GM04503 (cell line): ENCODE measurements at places on chromosomes 1 and 21.
A peak's percentile ranks its signal among the peaks of the same experiment; 100 is the strongest.

GRCh38 chr1:155920717-155921116, 9.6 kb upstream of the RIT1 start:
- DNase-seq, result no peak

- no peak for DNase-seq
Observed at GRCh38 chr21:42971897-42972275, 2.5 kb upstream of the PKNOX1 start.

GRCh38 chr1:35637401-35637809, 3.9 kb downstream of the PSMB2 start:
- DNase-seq, result no peak

GRCh38 chr1:236292425-236292824, 10.7 kb upstream of the ERO1B start:
- no peak for DNase-seq

DNA sequence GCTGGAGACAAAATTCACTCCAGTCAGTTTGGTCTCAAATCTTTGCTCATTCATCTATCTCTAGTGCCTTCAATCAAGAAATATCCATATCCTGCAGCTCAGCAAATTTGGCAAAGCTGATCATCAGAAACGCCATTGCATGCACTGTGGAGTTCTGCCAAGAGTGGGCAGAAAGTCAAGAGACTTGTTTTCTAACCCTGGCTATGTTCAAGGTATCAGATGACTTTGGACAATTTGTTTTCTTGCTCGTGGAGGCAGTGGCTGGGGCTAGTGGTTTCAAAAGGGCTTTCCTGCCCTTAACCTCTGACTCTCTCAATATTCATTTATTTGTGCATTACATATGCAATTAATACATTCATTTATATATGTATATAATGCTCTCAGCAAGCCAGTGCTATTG, 12.8 kb upstream of the LRRC52 start:
- DNase-seq, result no peak

DNA sequence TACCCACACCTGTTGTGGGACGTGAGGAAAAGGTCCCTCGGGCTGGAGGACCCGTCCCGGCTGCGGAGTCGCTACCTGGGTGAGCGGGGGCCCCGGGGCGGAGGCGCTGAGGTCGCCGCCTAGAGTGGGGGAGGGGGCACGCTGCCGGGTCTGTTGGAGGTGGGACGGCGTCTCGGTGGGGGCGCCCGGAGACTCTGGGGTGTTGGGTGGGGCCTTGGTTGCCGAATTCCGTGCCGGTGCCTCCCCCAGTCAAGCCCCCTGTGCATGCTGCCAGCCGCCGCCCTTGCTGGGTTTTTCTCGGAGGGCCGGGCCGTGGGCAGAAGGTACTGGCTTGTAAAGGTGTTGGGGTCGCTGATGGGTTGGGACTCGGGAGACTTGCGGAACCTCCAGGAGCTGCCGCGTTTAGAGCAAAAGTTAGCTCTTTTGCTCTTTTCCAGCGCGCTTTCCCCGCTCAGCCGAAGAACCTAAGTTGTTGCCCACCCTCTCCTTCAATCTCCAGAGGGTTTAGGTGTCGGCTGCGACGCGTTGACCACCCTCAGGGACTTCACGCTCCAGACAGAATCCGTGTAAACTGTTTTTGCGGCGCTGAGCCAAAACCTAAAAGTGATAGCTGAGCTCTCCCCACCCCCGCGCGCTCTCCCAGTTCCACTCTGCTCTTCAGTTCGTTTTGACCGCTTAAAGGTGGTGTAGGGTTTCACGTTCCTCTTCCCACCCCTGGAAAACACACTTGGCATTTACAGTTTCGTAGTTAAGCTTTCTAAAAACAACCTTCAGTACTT, at the start of gene MPC2:
MPC2 (minus strand) TSS at position 143 of the 779 bp plus-strand sequence. CDS start 1,231 bp downstream, outside the sequence.
- DNase-seq, result peak; percentile 40

DNA sequence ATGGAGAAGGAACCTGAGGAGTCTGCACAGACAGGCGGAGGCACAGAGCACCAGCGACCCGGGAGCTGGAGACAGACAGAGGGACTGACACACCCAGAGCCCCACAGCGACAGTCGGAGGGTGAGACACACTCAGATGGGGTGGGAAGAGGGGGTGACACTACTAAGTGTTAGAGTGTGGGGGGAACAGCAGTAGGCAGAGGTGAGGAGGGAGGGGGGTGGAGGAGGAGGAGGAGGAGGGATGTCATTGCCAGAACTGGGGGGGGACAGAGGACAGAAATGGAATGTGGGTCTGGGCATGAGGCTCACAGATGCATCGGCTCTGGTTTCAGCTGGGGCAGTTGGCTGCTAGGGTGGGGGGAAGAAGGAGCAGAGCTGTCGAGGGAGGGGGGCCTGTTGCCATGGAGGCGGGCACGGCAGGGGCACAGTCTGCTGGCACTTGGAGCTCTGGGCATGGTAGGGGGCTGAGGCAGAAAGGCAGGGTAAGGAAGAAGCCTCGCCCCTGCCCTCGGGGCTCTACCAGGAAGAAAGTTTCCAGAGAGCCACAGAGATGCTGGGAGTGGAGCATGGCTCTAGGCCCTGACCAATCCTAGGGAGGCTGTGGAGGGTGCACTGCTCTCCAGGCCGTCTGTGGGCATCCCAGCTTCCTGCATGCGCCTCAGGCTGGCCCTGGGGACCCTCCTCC, 37.3 kb downstream of the AHDC1 start:
- DNase-seq, result no peak

DNA sequence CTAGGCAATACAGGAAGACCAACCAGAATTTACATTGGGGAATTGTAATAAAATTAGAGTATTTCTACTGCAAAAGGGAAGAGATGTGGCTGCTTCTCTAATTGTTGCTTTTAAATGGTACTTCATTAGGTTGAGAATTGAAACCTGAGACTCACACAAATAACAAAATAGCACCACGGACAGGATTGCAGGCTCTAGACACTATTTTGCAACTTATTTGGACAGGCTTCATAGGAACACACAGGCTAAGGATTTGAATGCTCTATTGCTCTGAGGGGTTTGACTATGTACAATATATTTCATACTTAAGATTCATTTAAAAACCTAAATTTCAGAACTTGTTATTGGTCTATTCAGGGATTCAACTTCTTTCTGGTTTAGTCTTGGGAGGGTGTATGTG, 79.6 kb downstream of the ATP1B1 start:
- DNase-seq, result no peak

GRCh38 chr1:27563591-27564471, 40.1 kb downstream of the AHDC1 start:
- DNase-seq, result no peak

DNA sequence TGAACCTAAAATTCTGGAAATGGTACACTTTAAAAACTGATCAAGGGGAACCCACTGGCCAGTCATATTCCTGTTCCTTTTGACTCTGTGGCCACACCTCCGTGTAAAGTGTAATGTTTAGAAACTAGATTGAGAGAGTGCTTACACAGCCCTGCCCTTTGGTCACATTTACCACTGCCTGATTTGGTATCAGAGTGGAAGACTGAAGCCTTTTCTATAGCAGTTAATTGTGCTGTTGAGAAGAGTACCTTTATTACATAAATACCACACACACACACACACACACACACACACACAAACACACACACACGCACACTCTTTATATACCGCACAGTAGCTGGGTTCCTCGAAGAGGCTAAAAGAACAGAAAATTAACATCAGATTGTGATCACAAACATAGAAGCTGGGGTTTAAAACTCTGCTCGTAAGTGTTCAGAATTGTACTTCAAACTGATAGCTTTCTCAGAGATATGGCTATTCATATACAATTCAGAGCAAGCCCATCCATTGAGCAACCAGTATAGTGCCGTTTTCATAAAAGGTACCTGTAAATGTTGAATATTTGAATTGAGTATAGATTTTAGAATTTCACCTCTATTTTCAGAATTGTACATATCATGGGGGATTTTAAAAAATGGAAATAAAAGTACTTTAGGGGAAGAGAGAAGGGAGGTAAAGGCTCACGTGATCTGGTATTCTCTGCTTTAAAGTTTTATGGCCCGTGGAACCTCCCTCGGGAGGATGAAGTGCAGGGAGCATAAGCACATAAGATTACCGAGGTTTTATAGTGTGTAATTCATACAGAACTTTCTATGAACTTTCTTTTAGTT, 37.5 kb downstream of the CAMTA1 start:
- DNase-seq, result no peak

GRCh38 chr1:230379462-230379861, 46.7 kb downstream of the PGBD5 start:
- DNase-seq, result no peak
